T follicular helper cell (primary cell): ENCODE measurements at places on chromosomes 12 and 14.

DNA sequence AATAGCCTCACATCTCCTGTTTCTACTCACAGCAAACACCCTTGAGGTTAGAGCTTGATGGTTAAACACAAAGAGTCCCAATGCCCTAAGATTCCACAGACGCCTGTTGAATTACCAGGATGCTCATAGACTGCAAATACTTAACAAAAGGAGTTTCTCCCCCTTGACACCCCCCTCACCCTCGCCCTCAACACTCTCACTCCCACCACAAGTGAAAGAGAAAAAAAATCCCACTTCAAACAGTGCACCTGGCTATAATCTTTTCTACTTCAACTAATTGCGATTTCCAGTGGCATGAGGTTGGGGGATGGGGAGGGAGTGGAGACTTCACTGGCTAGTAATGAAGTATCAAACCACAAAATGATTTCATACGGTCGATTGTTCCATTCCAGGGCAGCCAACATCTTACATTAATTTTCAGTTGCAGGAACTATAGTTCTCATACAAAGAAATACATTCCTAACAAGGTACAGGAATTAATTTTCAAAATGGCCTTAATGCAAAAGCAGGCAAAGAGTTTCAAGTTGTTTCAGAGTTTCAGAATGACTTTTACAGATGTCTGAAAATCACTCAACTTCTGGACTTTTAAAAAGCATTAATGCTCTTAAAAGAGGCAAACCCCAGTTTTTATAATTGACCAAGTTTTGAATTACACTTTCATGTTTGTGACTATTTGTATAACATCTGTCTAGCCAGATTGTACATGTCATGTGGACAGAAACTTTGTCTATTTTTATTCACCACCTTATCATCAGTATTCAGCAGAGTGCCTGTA, 390.7 kb downstream of the C12orf75 start:
- no peak for DNase-seq

DNA sequence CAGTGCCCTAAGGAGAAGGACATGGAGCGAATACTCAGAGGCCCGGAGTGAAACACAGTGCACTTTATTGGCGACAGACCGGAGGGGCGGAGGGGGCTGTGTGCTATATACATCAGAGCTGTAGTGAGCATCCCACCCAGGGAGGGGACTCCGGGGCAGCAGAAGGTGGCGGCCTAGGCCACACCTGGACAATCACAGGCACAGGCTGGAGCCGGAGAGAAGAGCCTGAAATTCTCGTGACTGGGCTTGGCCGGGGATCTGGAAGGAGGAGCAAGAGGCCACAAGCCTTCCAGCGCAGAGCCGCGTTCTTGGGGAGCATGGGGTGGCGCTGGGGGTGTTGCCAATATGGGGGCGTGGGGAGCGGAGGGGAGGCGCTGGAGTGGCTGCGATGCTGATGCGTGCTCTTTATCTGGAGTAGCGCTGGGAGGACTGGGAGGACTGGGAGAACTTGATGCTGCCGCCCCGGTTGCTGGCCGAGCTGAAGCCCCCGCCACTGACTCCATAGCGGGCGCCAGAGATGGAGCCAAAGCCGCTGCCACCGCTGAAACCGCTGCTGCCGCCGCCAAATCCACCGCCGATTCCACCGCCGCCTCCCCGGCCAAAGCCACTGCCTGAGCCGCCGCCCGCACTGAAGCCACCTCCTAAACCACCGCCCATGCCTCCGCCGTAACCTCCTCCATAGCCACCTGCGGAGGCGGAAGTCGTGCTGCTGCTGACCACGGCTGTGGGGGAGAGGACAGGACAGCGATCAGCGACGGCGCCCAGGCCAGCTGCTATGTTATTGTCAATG, 6.1 kb downstream of the KRT3 start:
- DNase-seq: no peak

DNA sequence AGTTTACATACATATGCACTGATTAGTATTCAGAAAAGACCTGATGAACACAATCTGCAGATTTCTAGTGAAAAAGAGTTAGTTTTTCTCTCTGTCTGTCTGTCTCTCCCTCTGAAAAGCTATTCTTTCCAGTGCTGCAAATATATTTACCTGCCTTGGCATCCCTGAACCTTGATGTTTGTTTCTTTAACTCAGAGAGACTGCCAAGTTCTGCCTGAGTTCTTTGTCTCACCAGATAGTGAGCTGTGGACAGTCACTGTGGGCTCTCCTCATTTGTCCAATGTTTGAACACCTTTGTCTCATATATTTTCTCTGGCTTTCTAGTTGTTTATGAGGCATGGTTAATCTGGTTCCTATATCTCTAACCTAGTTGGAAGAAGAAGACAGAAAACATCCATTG, 250.4 kb downstream of the SOX5 start:
- no peak for DNase-seq

DNA sequence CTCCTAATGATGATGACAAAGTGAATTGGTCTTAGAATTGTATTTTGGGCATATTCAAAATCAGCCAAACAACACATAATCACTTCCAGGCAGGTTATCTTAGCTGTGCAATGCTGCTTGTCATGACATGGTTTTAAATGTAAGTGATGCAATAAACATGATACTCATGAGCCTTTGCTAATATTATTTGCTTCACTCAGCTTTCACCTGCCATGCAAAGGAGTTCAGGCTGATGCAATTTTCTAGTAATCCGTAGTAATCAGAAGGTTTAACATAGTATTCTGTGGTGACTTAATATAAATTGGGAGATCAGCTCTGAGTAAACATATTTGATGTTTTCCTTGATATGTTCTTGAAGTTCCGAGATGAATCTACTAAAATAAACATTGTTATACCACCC, 29.1 kb downstream of the TMEM260 start:
- no peak for DNase-seq

DNA sequence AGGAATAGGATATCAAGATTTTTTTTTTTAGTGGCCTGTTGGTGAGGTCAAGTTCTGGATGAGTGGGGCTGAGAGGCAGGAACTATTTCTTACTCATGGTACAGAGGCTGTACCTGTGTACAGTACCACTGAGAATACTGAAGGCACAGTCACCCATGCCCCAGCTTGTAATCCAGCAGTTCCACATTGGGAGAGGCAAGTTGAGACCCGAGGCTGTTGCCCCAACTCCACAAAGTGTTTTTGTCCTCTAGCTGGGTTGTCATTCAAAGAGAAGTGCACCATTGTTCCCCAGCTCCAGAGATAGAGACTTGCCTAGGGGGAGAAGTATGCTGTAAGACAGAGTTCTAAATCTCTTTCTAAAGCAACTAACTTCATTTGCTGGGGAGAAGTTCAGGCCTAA, 38.7 kb downstream of the ARID2 start:
- DNase-seq: no peak

DNA sequence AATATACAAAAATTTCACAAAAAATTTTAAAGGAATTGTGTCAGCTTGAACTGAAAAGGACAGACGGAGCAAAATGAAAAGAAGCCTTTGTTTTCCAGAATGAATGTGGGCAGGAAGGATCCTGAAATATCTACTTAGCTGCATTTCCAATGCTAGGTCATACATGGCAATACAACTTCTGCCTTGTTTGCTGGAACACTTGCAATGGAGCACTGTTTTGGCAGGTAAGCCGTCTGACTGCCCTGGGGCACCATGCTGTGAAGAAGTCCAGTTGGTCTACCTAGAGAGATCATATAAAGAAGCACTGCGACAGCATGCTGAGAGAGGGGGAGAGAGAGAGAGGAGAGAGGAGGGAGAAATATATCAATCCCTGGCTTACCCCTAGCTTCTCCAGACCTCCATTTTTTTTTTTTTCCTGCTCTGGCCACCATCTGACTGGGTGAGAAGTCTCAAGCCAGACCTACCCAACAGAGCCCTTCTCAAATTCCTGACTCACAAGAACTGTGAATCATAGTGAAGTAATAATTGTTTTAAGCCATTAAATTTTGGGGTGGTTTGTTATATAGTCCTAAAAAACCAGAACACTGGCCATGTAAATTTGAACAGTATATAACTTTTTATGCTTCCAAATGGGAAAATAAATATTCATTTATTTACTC, 97.1 kb upstream of the PRICKLE1 start:
- no peak for DNase-seq
